ENCODE measurements at places on chromosomes 11 and 22.

- no peak for DNase-seq
- H3K4me1 ChIP-seq, result no peaks in the 10 kb centered on the region
- peaks cover 30% of the 10 kb centered on the region for H3K27me3 ChIP-seq
- H3K36me3 ChIP-seq, result no peaks in the 10 kb centered on the region
Observed at GRCh38 chr22:25853078-25853477, 111.1 kb downstream of the MYO18B start.

DNA sequence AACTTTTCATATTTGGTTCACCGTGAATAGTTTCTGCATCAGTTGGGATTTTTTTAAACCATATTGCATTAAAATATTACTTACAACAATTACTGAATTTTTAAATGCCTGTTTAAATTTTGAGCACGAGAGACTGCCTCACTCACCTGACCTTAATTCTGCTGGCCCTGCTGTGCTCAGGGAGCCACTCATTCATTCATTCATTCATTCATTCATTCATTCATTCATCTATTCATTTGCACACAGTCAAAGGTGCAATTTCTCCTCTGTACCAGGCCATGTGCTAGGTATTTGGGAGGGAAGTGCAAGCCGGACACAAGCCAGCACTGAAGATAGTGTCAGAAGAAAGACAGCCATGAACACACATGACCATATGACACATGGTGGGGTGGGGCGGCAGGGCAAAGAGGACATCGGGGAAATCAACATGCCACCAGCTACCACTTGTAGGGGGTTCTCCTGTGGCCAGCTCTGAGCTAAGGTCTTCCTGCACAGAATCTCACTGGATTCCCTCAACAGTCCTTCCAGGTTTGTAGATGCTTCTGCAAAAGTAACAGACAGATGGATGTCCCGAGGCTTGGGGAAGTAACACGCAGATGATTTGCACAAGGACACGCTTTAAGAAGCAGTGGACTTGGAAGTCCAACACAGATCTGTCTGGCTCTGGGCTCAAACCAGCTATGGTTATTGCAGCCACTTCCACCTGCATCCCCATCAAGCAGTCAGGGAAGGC is 568 bp upstream of the CSF2RB start:
- no peaks in the 10 kb centered on the region for H3K4me1 ChIP-seq
- H3K27ac ChIP-seq, result no peak overlapping the region
- no peak overlapping the region for H3K4me3 ChIP-seq
- peaks cover 44% of the 10 kb centered on the region for H3K27me3 ChIP-seq

- no peak overlapping the region for H3K27ac ChIP-seq
- H3K4me1 ChIP-seq, result peaks cover 1% of the 10 kb centered on the region
- peaks cover 5% of the 10 kb centered on the region for H3K36me3 ChIP-seq
- no peak overlapping the region for H3K4me3 ChIP-seq
- DNase-seq, result no peak
Observed at GRCh38 chr11:73752216-73752867, 8.5 kb downstream of the RAB6A start.

- H3K27me3 ChIP-seq, result peaks cover 53% of the 10 kb centered on the region
- DNase-seq, result no peak
- no peak overlapping the region for H3K4me3 ChIP-seq
- H3K36me3 ChIP-seq, result no peaks in the 10 kb centered on the region
- H3K4me1 ChIP-seq, result peaks cover 5% of the 10 kb centered on the region
- H3K27ac ChIP-seq, result no peak overlapping the region
Observed at GRCh38 chr22:39597236-39597869, 26.8 kb downstream of the CACNA1I start.

DNA sequence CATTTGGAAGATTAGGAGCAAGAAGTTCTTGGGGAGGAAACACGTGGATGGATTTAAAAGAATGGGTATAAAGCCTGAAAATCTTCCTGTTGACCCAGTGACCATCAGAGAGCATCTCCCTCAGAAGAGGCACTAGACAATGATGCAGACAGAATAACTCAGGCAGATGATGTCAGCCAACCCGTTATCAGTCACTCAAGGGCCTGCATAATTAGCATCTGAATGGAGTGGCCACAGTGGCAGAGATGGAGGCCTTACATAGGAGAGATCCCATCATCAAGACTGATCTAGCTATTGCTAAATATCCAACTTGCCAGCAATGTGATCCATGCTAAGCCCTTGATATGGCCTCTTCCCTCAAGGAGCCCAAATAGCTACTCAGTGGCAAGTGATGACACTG is 70.7 kb upstream of the CD82 start:
- H3K4me3 ChIP-seq, result no peak overlapping the region
- peaks cover 32% of the 10 kb centered on the region for H3K27me3 ChIP-seq
- DNase-seq, result no peak
- peaks cover 2% of the 10 kb centered on the region for H3K4me1 ChIP-seq
- no peak overlapping the region for H3K27ac ChIP-seq

- H3K27me3 ChIP-seq, result peaks cover 5% of the 10 kb centered on the region
- DNase-seq, result no peak
- no peak overlapping the region for H3K27ac ChIP-seq
- H3K36me3 ChIP-seq, result peaks cover 10% of the 10 kb centered on the region
- no peak overlapping the region for H3K4me3 ChIP-seq
Observed at GRCh38 chr11:114063149-114063828, 3.8 kb downstream of the ZBTB16 start.

DNA sequence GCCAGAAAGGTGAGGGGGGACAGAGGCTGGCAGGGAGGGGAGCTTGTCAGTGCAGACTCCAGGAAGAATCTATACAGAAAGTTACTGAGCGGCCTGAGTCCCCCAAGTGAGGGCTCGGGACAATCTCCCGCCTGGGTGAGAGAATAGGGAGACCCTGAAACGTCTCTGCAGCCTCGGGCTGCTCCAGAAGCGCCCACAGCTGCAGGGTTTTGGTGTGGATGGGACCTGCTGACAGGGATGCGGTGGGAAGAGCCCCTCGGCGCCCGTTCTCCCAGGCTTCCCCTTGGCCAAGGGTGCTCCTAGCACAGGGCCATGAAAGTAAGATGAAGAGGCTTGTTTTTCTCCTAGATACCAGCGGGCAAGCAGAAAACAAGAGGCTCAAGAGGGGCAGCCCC is 743 bp upstream of the RCE1 start:
- peak overlapping the region; percentile 92 for H3K4me3 ChIP-seq
- H3K27ac ChIP-seq, result peak overlapping the region; percentile 97
- peaks cover 15% of the 10 kb centered on the region for H3K4me1 ChIP-seq
- DNase-seq, result no peak

- H3K27ac ChIP-seq, result no peak overlapping the region
- H3K4me1 ChIP-seq, result no peaks in the 10 kb centered on the region
- DNase-seq, result no peak
- no peaks in the 10 kb centered on the region for H3K36me3 ChIP-seq
Observed at GRCh38 chr11:84407091-84407490, 1120.9 kb upstream of the CCDC90B start.

GRCh38 chr11:65375012-65375411 is 7.4 kb downstream of the SLC25A45 start:
- no peak overlapping the region for H3K4me3 ChIP-seq
- H3K36me3 ChIP-seq, result no peaks in the 10 kb centered on the region
- no peaks in the 10 kb centered on the region for H3K27me3 ChIP-seq
- H3K27ac ChIP-seq, result peak overlapping the region; percentile 39
- DNase-seq, result no peak
- H3K4me1 ChIP-seq, result peaks cover 25% of the 10 kb centered on the region

DNA sequence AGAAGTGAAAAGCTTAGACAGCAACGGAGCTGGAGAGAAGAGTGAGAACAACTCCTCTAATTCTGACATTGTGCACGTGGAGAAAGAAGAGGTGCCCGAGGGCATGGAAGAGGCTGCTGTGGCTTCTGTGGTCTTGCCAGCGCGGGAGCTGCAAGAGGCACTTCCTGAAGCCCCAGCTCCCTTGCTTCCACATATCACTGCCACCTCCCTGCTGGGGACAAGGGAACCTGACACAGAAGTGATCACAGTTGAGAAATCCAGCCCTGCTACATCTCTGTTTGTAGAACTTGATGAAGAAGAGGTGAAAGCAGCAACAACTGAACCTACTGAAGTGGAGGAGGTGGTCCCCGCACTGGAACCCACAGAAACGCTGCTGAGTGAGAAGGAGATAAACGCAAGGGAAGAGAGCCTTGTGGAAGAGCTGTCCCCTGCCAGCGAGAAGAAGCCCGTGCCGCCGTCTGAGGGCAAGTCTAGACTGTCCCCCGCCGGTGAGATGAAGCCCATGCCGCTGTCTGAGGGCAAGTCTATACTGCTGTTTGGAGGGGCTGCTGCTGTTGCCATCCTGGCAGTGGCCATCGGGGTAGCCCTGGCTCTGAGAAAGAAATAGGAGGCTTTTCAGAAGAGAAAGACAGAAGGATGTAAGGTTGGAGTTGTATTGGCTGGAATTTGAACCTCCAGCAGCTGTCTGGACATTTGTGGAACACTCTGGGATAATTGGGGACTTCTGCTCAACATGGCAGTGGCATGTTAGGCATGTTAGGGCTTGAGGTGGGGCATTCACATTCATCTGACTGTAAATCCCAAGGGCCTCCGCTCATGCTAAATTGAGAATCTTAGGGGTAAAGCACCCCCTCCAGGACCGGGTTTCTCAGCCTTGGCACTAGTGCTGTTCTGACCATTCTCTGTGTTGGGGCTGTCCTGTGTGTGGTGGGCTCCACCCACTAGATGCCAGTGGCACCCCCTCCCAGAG is 47.1 kb downstream of the BID start:
- H3K27ac ChIP-seq, result no peak overlapping the region
- H3K4me1 ChIP-seq, result peaks cover 12% of the 10 kb centered on the region
- no peak for DNase-seq
- no peaks in the 10 kb centered on the region for H3K27me3 ChIP-seq
- no peak overlapping the region for H3K4me3 ChIP-seq

GRCh38 chr11:60124802-60125432 is 36.5 kb downstream of the MS4A2 start:
- DNase-seq, result no peak
- H3K36me3 ChIP-seq, result peaks cover 3% of the 10 kb centered on the region
- no peak overlapping the region for H3K27ac ChIP-seq
- no peaks in the 10 kb centered on the region for H3K27me3 ChIP-seq
- no peak overlapping the region for H3K4me3 ChIP-seq
- H3K4me1 ChIP-seq, result peaks cover 10% of the 10 kb centered on the region

GRCh38 chr11:115276191-115276590 is 228.0 kb downstream of the CADM1 start:
- no peak for DNase-seq
- H3K27ac ChIP-seq, result no peak overlapping the region
- peaks cover 23% of the 10 kb centered on the region for H3K4me1 ChIP-seq
- H3K36me3 ChIP-seq, result peaks cover 2% of the 10 kb centered on the region
- no peaks in the 10 kb centered on the region for H3K27me3 ChIP-seq

DNA sequence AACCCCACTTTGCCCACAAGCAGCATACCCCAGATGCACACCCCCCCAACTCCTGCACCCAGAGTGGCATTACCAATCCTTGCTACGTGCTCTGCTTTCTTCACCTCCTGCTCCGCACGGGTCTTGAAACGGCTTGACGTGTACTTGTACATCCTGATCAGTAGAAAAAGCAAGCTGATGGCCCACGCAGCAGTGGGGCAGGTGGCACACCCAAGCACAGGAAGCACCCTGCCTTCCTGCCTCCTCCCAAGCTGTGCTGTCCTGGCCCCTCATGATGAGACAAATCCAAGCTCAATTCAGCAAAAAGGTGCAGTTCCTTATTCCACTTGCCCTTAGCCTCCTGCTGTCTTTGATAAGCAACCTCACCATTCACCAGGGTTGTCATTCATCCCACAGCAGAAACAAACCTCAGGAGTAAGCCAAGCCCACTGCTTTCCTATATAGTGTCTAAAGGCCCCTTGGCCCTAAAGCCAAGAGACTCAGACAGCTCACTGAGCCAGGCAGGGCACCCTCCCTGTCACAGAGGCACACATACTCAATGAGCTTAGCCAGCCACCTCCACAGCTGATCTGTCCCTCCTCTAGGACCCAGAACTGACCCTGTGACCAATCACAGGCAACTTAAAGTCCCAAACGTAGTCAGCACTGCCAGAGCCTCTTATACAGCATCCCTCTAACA is 27.8 kb downstream of the MORC2 start:
- no peak overlapping the region for H3K4me3 ChIP-seq
- H3K27ac ChIP-seq, result peak overlapping the region; percentile 60
- H3K27me3 ChIP-seq, result no peaks in the 10 kb centered on the region
- no peak for DNase-seq

GRCh38 chr11:78514922-78515502 is 59.7 kb downstream of the NARS2 start:
- H3K4me1 ChIP-seq, result no peaks in the 10 kb centered on the region
- H3K4me3 ChIP-seq, result no peak overlapping the region
- H3K27me3 ChIP-seq, result no peaks in the 10 kb centered on the region
- peaks cover 16% of the 10 kb centered on the region for H3K36me3 ChIP-seq

DNA sequence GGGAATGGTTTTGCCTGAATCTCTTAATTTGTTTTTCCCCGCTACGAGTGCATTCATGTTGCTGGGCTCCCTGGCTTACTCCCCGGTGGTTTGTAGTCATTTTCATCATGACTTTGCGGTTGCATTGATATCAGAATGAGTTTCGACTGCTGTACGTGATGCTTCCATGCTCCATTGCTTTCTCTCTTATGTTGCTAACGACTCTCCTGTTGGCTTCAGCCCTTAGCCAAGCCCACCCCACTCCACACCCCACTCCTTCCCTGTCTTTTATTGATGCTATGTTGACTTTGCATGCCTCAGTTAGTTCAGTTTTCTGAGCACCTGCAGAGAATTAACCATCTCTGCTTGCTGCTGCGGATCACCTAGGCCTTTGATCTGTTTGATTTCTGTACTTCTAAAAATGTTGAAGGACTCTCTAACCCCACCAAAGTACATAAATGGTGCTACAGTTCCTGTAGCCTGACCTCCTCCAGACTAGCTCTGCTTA is 65.3 kb downstream of the ARFGAP2 start:
- H3K4me1 ChIP-seq, result peaks cover 18% of the 10 kb centered on the region
- no peak overlapping the region for H3K4me3 ChIP-seq
- peaks cover 6% of the 10 kb centered on the region for H3K36me3 ChIP-seq

DNA sequence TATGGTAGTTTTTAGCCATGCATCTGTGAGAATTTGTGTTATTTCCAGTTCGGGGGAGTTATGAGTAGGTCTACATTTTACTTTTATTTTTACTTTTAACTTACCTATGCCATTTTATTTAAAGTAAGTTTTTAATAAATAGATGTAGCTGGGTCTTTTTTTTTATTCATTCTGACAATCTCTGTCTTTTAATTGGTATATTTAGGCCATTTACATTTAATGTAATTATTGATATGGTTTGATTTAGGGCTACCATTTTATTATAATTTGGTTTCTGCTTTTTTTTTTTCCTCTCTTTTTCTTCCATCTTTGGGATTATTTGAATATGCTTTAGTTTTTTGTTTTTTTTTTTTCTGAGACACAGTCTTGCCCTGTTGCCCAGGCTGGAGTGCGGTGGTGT is 1.9 kb downstream of the SWAP70 start:
- no peak for DNase-seq
- H3K4me1 ChIP-seq, result peaks cover 8% of the 10 kb centered on the region
- H3K36me3 ChIP-seq, result peaks cover 9% of the 10 kb centered on the region
- peak overlapping the region; percentile 64 for H3K27ac ChIP-seq
- peaks cover 15% of the 10 kb centered on the region for H3K27me3 ChIP-seq

- H3K27ac ChIP-seq, result no peak overlapping the region
- H3K36me3 ChIP-seq, result no peaks in the 10 kb centered on the region
- peaks cover 15% of the 10 kb centered on the region for H3K4me1 ChIP-seq
- H3K4me3 ChIP-seq, result no peak overlapping the region
Observed at GRCh38 chr11:115887727-115888126, 383.5 kb upstream of the CADM1 start.

Measured in progenitor cell of endocrine pancreas (in vitro differentiated cells).